Fibroblast of skin of right biceps (primary cell): ENCODE measurements at places on chromosomes 7 and 10.
A peak's percentile ranks its signal among the peaks of the same experiment; 100 is the strongest.

GRCh38 chr7:108307194-108307593 lies 149.0 kb downstream of the NRCAM start:
- no peak for DNase-seq

DNA sequence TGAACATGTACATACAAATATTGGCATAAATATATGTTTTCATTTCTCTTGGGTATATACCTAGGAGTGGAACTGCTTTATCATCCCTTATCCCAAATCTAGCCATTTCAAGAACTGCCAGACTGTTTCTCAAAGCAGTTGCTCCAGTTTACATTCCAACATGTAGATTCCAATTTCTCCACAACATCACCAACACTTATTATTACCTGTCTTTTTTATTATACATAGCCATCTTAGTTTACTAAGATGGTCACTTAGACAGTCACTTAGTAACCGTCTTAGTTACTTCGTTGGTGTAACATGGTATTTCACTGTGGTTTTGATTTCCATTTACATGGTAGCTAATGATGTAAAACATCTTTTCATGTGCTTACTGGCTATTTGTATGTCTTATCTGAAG lies 82.7 kb downstream of the ZFAND4 start:
- DNase-seq: no peak

GRCh38 chr7:136086712-136087111 lies 109.6 kb upstream of the MTPN start:
- peak; percentile 79 for DNase-seq

DNA sequence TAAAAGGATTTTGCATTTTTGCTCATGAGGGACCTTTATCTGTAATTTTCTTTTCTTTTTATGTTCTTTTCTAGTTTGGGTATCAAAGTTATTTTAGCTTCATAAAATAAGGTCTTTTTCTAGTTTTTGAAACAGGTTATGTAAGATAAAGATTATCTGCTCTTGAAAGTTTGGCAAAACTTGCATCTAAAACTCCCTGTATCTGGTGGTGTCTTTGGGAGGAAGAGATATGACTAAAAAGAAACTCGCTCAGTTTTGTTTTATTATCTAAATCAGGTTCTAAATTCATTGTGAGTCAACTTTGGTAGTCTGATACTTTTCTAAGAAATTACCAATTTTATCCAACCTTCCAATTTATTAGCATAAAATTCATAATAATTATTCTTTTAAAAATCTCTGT lies 55.1 kb downstream of the VCL start:
- DNase-seq: no peak

- DNase-seq: peak; percentile 90
These were observed 302.4 kb downstream of the PTEN start for GRCh38 chr10:88165849-88166271.

DNA sequence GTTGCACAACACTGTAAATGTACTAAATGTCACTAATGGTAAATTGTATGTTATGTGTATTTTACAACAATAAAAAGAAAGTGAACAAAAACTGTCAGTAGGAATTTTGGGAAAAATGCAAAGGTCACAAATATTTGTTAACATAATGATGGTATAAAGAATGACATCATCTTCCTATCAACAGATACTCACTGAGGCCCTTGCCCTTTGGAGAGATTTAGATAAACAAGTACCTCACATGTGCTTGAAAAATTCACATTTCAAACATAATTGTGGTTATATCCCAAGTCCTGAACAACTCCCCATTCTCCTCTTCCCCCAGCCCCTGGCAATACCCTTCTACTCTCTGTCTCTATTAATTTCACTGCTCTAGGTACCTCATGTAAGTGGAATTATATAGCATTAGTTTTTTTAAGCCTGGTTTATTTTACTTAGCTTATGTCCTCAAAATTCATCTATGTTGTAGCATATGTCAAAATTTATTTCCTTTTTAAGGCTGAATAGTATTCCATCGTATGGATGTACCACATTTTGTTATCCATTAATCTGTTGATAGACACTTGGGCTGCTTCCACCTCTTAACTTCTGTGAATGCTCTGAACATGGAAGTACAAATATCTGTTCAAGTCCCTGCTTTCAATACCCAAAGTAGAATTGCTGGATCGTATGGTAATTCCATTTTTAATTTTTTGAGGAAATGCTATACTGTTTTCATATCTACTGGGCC lies 90.5 kb downstream of the WIPF3 start:
- DNase-seq: no peak

DNA sequence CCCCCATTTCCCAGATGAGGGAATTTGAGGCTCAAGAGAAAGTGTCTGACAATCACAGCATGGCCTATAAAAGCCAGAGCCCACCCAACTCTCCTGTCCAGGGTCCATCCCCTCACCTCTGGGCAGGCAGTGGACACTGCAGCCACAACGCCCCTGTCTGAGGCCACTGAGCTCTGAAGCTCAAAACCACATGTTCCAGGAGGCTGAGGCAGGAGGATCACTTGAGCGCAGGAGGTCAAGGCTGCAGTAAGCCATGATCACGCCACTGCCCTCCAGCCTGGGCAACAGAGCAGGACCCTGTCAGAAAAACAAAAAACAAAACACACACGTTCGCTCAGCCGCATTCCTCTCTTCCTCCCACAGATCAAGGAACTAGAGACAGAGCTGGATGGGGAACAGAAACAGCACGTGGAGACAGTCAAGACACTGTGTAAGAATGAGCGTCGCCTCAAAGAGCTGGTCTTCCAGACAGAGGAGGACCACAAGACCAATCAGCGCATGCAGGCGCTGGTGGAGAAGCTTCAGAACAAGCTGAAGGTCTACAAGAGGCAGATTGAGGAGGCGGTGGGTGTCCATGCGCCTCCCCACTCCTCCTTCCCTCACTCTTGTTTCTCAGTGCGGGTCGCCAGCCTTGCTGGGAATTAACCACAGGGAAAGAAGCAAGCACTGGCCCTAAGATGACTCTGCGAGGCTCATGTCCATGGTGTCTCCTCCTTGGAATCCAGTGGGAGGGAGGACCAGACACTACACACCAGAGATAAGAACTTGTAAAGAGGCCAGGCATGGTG lies 20.0 kb upstream of the ARPC1A start:
- no peak for DNase-seq

- DNase-seq: peak; percentile 93
These were observed 249.9 kb downstream of the IPMK start for GRCh38 chr10:58017719-58018367.

GRCh38 chr7:121914676-121915279 lies 41.8 kb downstream of the PTPRZ1 start:
- DNase-seq: no peak

DNA sequence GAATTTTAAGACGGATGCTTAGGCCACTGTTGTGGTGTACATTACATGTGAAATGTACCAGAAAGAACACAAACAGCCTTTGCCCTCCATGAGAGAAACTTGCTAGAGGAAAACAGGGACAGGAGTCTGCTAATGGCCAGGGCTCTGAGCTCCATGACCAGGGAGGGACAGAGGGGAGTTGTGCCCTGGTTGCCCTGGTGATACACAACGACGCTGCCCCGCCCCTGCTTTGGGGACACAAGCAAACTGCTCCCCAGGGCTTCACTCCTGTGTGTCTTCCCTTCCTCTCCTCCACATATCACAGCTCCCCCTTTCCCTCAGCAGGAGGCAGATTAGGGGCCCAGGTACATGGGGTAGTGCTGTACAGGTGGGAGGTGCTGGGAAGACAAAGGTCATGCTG lies 36.2 kb downstream of the AMPH start:
- DNase-seq: no peak

DNA sequence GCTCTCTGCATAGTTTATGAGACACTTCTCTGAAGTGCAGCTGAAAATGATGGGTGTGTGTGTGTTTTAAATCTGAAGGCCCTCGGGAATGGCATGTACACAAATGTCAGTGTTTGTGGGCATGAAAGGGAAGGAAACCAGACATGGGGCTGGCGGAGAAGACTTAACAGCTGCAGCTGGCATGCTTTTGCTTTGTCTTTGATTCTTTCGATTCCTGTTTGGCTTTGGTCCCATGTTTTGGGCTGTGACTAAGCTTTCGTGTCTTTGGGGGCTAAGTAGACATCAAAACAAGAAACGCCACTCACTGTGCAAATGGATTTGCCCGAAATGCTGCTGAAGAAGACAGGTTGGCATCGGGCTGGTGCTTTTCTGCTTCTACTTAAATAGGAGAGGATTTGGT lies 179.3 kb downstream of the PFKFB3 start:
- DNase-seq: peak; percentile 53

- no peak for DNase-seq
These were observed 2.9 kb downstream of the PKD2L1 start for GRCh38 chr10:100327007-100327717.

DNA sequence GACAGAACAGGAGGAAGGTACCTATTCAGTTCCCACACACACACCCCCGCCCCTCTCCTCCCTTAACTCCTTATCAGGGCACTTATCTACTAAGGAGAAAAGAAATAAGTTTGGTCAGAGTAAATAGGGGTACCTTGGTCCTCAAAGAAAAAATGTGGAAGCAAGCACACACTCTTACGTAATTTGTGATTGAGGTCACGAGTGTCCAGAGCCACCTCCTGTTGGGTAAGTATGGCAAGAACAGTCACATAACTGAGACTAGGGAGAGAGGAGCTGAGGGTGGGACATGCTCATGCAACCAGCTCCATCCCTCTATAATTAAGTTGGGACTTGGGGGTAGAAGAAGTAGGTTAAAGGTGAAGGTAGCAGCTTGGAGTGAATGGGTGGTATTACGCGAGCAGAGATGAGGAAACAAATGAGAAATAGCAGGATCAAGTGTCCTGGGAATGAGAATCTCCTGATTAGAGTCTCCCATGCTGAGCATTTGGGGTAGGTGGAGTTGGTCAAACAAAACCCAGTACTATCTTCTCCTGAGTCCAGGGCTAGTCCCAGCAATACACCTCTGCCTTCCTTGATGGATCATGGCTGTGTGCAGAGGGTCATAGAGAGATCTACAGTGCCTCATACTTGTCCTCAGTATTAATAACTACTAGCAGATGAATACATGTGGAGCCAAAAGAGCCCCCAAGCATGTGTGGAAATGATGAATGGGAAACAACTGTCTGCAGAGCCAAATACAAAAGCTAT lies 77.1 kb downstream of the GSAP start:
- no peak for DNase-seq

DNA sequence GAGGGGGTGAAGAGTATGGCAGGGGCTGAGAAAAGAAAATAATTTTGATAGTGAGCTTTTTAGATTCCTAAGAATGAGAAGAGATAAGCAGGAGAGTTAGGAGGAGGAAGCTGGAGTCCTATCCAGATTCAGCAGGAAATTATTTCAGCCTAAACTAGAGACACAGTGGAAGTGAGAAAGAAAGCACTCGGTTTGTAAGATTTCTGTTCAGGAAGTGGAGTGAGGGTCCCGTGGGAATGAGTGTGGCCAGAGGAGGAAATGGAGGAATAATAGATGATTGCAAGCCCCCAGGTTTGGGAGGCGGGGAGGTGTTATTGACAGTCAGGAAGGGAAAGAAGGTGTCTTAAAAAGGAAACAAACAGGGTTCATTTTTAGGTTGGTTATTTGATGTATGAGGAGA lies 84.8 kb upstream of the NRP1 start:
- DNase-seq: no peak

DNA sequence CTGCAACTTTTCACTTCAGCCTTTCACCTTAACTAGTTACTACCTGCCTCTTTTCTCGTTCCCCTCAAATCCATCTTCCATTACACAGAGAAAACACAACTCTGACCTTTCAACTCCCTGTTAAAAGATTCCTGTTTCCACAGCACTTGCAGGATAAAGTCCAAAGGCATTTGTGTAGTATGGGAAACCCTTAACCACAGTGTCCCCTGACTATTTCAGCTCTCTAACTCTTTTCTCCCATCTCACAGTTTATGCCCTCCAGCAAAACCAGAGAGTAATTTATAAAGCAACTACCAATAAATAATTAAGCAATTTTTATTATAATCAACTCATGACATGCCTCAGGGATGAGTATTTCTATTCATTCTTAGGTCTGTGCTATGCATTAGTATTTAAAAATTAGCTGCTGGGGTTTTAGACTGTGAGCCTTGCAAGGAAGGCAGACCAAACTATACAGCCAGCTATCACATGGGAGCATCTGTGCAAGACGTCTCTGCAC lies 51.0 kb downstream of the COL1A2 start:
- DNase-seq: no peak

GRCh38 chr7:113922049-113922448 lies 3.2 kb upstream of the PPP1R3A start:
- no peak for DNase-seq

- no peak for DNase-seq
These were observed 116.8 kb downstream of the ARID5B start for GRCh38 chr10:62018131-62018911.

DNA sequence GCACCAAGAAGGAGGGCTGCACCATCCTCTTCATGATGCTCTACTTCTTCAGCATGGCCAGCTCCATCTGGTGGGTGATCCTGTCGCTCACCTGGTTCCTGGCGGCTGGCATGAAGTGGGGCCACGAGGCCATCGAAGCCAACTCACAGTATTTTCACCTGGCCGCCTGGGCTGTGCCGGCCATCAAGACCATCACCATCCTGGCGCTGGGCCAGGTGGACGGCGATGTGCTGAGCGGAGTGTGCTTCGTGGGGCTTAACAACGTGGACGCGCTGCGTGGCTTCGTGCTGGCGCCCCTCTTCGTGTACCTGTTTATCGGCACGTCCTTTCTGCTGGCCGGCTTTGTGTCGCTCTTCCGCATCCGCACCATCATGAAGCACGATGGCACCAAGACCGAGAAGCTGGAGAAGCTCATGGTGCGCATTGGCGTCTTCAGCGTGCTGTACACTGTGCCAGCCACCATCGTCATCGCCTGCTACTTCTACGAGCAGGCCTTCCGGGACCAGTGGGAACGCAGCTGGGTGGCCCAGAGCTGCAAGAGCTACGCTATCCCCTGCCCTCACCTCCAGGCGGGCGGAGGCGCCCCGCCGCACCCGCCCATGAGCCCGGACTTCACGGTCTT lies 1.9 kb downstream of the FZD1 start:
- peak; percentile 60 for DNase-seq

DNA sequence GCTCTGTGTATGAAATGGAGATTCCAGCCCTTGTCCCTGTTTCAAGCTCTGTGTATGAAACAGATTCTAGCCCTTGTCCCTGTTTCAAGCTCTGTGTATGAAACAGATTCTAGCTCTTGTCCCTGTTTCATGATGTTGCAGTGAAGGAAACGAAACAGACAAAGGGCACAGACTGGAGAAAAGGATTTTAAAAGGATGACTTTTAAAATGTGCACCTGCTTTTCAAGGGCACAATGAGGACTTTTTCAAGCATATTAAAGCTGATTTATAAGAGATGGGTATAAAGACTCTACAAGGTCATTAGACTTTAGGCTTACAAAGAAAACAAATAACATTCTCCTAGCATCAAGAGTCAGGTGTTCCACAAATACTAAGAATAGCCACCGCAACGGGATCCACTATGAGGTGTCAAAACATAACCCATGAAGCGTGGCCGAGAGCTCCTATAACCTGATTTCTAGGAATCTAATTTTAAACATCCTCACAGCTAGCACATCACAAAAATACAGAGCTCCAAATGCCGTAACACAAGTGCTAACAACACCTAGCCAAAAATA lies 29.0 kb downstream of the DIP2C start:
- DNase-seq: no peak

DNA sequence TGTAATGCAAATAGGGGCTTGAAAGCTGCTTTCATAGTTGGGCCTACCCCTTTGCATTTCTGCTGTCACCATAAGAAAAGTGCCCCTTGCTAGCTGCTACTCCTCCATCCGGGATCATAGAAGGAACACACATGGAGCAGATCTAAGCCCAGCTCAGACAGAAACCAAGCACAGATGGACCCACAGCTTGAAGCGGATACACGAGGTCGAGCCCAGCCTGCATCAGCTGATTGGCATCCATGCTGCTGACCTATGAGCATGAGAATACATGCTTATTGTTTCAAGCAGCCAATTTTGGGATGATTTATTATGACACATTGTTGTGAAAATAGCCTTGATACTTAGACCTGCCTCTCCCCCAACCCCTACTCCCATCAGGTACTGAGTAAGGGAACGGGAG lies 109.2 kb downstream of the ZNF467 start:
- DNase-seq: no peak
